ENCODE measurements at places on chromosomes 13 and 19.

GRCh38 chr13:114105521-114106225 lies 26.8 kb downstream of the RASA3 start:
- DNase-seq = no peak

DNA sequence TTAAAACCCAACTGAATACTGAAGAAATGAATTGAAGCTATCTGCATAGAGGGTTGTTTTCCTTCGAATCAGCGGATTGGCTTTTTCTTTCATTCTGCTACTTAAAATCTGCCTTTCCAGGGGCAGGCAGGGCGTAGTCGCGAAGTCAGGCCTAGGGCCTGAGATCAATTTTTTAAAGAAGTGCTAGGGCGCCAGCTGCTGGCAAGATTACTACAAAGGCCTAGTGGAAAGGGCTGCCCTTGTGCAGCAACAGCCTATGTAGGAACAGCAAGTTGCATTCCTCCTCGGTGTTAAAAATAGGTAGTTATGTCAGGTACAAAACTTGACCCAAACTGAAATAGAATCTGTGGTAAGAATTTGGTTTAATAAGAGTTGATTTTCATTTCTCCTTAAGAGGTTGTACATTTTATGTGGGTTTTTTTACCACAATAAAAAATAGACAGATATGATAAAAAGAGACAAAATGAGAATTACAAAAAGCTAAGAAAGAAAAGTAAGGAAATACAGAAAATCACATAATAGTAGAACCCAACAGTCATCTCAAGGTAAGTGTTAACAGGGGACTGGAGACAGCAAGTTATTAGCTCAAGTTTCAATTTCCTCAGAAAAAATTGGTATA lies 9.5 kb upstream of the URAD start:
- DNase-seq = no peak

DNA sequence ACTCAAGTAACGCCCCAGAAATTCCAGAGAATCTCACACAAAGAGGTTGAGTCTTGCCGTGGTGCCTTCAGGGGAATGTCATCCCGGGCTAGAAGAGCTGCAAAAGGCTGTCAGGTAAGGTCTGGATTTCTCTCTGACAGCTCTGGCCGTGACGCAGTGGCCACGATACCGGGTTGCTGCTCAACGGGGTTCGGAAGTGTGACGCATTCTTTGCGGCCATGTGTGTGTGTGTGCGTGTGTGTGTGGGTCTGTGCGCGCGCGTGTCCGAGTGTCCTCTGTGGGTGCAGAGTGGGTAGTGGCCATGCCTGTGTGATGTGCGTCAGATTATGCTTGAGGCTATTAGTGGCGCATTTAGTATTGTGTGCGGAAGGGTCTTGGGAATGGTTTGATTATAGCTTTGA lies 306 bp downstream of the ZNF540 start:
- peak; percentile 32 for DNase-seq

- DNase-seq = peak; percentile 37
These were observed 5.6 kb downstream of the INAFM1 start for GRCh38 chr19:47280183-47280797.

DNA sequence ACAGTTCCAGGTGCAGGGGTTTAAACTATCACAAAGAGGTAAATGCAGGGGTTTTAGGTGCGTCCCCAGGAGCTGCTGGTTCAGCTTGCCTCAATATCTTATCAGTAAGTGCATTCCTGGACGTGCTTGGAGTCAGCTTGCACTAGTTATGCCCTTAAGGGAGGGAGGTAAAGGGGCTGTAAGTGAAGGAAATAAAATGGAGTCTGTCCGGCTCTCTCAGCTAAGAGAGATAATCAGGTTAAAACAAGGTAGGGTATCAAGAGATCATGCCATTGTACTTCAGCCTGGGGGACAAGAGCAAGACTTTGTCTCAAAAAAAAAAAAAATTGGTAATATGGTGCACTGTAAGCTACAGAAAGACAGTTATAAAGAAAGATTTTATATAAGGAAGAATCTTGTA lies 69.7 kb downstream of the ZNF100 start:
- no peak for DNase-seq

- no peak for DNase-seq
These were observed 592 bp upstream of the TRIP10 start for GRCh38 chr19:6738787-6739389.

DNA sequence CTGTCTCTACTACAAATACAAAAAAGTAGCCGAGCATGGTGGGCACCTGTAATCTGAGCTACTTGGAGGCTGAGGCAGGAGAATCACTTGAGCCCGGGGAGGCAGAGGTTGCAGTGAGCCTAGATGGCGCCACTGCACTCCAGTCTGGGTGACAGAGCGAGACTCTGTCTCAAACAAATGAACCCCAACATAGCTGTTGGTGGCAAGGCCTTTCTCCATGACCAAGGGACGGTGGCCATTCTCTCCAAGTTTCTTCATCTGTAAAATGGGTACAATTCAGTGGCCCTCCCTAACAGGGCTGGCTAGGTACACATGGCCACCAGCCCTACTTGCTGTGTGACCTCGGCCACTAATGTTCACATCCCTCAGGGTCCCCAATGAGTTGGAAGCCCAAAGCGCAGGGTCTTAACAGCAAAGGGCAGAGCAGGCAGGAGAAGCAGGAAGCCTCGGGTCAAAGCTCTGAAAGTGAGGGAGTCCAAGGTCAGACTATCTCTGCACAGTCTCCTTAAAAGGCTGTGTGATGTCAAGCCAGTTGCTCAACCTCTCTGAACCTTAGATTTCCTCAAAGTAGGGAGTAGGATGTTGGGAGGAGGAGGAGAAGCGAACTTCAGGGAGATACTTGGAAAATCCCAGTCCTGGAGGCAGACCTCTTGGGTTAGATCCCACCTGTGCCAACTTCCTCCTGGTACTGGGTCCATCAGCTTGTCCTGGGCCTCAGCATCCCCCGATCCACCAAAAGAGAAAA lies 2.7 kb downstream of the JUND start:
- DNase-seq = no peak

GRCh38 chr13:114131583-114132418 lies 622 bp downstream of the RASA3 start:
- DNase-seq = no peak

DNA sequence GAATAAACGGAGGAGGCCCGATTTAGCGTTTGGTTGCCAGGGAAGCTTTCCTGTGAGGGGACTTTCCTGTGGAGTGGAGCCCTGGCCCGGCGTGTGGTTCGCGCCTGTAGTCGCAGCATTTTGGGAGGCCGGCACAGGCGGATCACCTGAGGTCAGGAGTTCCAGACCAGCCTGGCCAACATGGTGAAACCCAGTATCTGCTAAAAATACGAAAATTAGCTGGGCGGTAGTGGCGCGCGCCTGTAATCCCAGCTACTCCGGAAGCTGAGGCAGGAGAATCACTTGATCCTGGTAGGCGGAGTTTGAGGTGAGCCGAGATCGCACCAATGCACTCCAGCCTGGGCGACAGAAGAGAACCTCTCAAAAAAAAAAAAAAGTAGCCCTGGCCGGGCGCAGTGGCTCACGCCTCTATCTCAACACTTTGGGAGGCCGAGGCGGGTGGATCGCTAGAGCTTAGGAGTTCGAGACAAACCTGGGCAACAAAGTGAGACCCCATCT lies 6.9 kb downstream of the KANK3 start:
- no peak for DNase-seq

DNA sequence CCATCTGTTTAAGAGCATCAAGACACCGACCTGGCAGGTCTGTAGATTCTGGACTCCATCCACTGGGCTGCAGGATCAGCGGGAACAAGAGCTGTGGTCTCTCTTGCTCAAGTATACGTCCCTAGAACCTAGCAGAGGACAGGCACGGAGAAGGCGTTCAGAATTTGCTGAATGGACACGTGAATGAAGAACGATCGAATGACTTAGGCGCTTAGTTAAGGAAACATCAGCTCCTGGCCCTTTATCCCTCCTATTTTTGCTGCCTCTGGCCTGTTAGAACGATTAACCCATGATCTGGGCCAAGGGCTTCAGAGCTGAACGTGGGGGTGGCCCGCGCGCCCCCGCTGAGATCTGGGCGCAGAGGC lies 953 bp downstream of the DZIP1 start:
- no peak for DNase-seq

DNA sequence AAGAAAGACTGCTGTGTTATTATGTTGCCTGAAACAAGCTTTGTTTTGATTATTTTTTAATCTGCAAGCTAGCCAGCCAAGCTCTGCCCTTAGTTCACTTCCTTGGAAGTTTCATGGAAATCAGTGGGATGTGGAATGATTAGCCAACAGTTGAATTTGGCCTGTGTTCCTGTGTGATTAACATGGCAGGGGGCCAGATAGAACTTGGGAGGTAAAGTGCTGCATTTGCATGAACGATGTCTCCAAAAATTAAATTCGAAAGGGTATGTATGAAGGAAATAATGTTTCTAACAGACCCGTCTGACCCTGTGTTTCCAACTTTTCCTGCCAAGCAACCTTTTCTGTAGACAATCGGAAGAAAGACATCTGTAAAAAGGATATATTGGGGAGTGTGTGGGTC lies 32.2 kb downstream of the UFM1 start:
- DNase-seq = no peak
